ENCODE measurements at places on chromosomes 1 and 21.

DNA sequence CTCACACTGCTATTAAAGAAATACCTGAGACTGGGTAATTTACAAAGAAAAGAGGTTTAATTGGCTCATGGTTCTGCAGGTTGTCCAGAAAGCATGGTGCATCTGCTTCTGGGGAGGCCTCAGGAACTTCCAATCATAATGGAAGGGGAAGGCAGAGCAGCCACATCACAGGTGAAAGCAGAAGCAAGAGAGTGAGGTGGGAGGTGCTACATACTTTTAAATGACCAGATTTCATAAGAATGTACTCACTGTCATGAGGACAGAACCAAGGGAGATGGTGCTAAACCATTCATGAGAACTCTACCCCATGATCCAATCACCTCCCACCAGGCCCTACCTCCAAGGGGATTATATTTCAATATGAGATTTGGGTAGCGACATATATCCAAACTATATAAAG is 55.7 kb downstream of the MRPL39 start:
- H3K36me3 ChIP-seq = no peaks in the 10 kb centered on the region
- H3K27ac ChIP-seq = no peak overlapping the region
- DNase-seq = no peak
- no peak overlapping the region for H3K4me3 ChIP-seq
- no peaks in the 10 kb centered on the region for H3K27me3 ChIP-seq
- H3K4me1 ChIP-seq = no peaks in the 10 kb centered on the region

- no peak overlapping the region for H3K27ac ChIP-seq
- peaks cover 7% of the 10 kb centered on the region for H3K4me1 ChIP-seq
- no peak overlapping the region for H3K4me3 ChIP-seq
- no peak for DNase-seq
- H3K36me3 ChIP-seq = no peaks in the 10 kb centered on the region
Observed at GRCh38 chr1:34918977-34919561, 10.4 kb downstream of the DLGAP3 start.

DNA sequence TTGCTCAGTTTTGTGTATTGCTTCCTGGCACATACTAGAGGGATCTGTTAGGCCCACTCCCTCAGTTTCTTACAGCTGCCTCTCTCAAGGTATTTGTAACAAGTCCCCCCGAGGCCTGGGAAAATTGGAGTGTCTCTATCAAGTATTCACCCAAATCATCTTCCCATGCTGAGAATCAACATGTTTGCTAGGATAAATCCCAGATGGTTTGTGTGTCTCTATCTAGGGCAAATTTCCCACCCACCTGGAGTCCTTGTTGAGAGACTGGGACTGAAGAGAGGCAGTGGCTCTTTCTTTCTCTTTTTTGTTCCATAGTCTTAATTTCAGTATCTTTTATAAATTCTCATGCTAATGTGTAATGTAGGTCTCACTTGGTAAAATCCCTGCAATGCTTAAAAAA is 58.0 kb downstream of the OLFM3 start:
- no peaks in the 10 kb centered on the region for H3K4me1 ChIP-seq
- H3K27ac ChIP-seq = no peak overlapping the region
- no peak for DNase-seq
- no peaks in the 10 kb centered on the region for H3K27me3 ChIP-seq

GRCh38 chr1:79128722-79129121 is 122.2 kb upstream of the ADGRL4 start:
- H3K36me3 ChIP-seq = no peaks in the 10 kb centered on the region
- no peaks in the 10 kb centered on the region for H3K27me3 ChIP-seq
- no peaks in the 10 kb centered on the region for H3K4me1 ChIP-seq

- no peaks in the 10 kb centered on the region for H3K36me3 ChIP-seq
- H3K27ac ChIP-seq = peak overlapping the region; percentile 89
- H3K4me1 ChIP-seq = peaks cover 51% of the 10 kb centered on the region
- H3K27me3 ChIP-seq = no peaks in the 10 kb centered on the region
- H3K4me3 ChIP-seq = peak overlapping the region; percentile 79
Observed at GRCh38 chr1:32241001-32241763, 5.8 kb upstream of the FAM167B start.

DNA sequence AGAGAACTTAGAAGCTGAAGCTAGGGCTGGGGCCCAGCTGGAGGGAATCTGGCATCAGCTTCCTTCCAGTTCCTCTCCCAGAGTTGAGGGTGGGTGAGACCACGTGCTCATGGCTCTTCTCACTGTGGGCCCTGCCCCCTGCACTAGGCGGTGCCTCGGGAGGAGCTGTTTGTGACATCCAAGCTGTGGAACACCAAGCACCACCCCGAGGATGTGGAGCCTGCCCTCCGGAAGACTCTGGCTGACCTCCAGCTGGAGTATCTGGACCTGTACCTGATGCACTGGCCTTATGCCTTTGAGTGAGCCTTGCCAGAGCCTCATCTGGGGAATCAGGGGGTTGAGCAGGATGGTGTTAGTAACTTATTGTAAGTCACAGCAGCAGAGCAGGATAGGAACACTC is 16.1 kb downstream of the AKR1A1 start:
- peaks cover 47% of the 10 kb centered on the region for H3K36me3 ChIP-seq
- peaks cover 13% of the 10 kb centered on the region for H3K4me1 ChIP-seq
- H3K4me3 ChIP-seq = no peak overlapping the region

DNA sequence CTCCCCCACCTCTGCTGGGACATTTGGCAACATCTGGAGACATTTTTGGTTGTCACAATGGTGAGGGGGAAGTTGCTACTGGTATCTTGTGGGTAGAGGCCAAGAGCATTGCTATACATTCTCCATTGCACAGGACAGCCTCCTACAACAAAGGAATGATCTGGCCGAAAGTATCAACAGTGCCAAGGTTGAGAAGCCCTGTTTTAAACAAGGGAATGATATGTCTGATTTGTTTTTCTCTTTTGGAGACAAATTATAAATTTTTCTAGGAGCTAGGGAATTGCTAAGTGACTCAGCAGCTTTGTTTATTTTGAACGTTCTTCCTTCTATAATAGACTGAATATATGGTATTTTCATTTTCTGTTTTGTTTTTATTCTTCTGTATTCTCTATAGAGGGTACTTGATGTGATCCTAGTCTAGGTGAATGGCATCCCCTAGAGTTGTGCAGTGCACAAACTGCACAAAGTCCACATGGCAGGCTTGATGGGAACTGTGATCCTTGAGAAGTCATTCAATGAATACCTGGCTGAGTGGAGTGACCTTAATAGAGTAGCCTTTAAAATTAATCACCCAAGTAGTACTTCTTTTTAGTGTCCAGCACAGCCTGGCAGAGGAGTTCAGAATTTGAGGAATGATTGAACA is 288.6 kb upstream of the USP24 start:
- H3K4me3 ChIP-seq = no peak overlapping the region
- H3K36me3 ChIP-seq = no peaks in the 10 kb centered on the region
- peaks cover 26% of the 10 kb centered on the region for H3K27me3 ChIP-seq
- H3K27ac ChIP-seq = no peak overlapping the region
- no peak for DNase-seq

DNA sequence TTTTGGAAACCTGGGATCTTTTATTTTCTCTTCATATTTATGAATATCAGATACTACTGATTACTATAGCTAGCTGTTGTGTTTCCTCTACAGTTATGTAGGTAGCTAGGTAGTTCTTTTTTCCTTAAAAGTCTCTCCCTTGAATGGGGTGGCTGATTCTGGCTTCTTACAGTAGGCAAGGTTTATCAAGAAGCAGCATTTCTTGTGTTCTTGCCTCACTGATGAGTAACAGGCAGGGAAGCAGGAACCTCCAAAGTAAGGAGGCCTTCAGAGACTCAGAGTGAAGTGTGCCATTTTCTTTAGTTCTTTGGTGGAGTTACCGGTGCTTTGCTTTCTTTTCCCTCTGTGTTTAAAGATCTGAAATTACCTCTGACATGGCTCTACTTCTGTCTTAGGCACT is 56.0 kb downstream of the ZMYM4 start:
- H3K4me3 ChIP-seq = no peak overlapping the region
- peaks cover 50% of the 10 kb centered on the region for H3K4me1 ChIP-seq
- DNase-seq = no peak
- peaks cover 8% of the 10 kb centered on the region for H3K36me3 ChIP-seq
- H3K27ac ChIP-seq = peak overlapping the region; percentile 33

DNA sequence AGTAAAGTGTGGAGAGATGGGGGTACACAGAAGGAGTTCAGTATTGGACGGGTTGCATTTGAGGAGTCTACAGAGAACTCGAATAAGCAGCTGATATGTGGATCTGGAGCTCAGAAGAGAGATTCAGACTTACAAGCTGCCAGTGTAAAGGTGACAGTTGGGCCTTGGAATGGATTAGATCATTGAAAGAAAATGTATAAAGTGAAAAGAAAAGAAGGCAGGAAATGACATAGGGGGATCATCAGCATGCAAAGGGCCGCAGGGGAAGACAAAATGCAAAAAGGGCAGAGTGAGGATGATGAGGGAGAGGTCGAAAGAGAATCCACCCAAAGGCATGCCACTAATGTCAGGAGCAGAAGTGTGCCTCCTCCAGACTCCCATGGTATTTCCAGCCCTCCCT is 273.3 kb downstream of the TNR start:
- H3K36me3 ChIP-seq = no peaks in the 10 kb centered on the region
- no peaks in the 10 kb centered on the region for H3K4me1 ChIP-seq
- no peak overlapping the region for H3K4me3 ChIP-seq

- no peak overlapping the region for H3K27ac ChIP-seq
- H3K27me3 ChIP-seq = no peaks in the 10 kb centered on the region
- DNase-seq = no peak
- H3K4me1 ChIP-seq = peaks cover 90% of the 10 kb centered on the region
Observed at GRCh38 chr1:161115132-161115711, 2.6 kb downstream of the PFDN2 start.

DNA sequence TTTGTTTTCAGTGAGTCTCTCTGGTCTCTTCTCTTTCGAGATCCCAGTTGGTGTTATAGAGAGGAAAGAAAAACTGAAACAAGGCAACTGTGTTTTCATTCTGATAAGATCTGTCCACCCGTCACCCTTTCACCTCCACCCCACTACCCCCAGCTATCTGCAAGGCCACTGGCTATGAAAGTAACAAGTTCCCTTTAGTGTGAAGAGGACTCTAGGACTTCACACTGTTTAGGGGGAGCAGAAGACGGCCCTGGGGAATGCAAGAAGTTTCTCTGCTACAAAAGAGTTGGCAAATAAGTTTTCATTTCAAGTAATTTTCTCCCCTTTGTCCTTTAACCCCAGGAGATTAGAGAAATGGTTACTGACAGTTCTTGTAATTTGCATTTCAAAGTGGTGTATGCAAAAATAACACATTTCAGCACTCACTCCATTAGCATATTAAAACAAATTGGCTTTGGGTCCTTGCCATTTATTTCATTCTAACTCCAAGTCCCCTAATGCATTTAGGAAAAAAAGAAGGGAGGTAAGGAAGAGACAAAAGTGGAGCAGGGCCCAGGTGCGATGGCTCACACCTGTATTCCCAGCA is 79.6 kb upstream of the PPM1J start:
- H3K36me3 ChIP-seq = no peaks in the 10 kb centered on the region
- DNase-seq = no peak
- H3K4me1 ChIP-seq = no peaks in the 10 kb centered on the region
- peaks cover 10% of the 10 kb centered on the region for H3K27me3 ChIP-seq
- no peak overlapping the region for H3K27ac ChIP-seq
